COR-L47 (cell line): ENCODE measurements at places on chromosomes 2 and 18.

- DNase-seq, result no peak
These were observed 238.4 kb downstream of the ZNF521 start for GRCh38 chr18:25113566-25113965.

DNA sequence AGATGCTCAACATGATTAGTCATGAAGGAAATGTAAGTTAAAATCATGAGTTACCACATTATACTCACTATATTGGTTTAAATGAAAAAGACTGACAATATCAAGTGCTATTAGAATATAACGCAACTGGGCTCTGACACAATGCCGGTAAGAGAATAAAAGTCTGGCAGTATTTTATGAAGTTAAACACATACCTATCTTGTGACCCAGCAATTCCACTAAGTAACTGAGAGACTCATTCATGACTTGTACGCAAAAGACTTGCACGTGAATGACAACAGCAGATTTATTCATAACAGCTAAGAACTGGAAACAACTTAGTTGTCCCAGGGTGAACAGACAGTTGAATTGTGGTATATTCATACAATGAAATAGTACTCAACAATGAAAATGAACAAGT, 342.1 kb downstream of the SLC4A3 start:
- DNase-seq, result no peak

DNA sequence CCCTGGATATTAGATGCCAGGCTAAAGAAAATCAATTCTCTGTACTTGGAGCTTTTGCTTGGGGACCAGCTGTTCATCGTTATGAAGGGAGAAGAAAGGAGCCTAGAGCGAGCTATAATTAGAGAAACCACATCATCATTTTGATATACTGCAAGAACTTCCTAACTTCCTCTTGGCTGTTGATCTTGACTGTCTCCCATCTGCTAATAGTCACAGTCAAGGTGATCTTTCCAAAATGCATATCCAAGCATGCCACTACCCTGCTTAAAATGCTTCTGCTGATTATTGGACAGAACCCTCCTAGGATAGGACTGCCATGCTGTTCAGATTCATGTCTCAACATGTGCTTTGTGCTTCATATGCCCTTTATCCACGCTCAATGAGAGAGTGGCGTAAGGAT, 54.8 kb downstream of the RAPGEF4 start:
- DNase-seq, result no peak

DNA sequence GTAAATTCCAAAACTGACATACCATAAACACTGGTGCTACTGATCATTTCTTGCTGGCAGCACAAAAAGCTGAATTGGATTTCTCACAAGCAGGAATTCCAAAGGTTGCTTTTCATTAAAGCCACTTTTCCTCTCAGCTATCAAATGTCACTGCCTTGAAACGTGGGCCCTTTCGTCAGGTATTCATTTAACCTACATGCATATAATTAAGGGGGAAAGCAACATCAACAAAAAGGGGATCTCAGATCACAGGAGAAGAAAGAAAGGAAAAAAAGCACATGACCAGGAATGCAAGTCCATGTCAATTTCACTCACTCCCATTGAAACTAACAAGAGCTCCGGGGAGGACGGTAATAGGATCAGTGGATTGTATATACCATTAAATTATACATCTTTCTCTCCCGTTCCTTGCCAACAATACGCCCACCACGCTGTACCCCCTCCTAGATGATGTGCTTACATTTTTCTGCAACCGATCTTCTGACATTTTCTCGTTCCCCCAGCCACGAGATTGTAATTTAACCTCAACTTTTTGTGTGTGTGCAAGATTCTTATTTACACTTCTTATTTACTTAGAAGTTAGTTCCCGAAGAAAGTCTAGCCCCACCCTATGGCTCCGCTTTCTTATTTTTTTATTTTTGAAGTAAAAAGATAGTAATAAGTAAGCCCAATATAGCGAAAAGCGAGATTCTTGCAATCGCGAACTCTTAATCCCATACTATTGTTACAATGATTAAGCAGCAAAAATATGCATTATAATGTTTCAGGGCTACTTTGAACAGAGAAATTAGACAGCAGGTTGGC, 725 bp downstream of the FIGN start:
- DNase-seq, result peak; percentile 49

DNA sequence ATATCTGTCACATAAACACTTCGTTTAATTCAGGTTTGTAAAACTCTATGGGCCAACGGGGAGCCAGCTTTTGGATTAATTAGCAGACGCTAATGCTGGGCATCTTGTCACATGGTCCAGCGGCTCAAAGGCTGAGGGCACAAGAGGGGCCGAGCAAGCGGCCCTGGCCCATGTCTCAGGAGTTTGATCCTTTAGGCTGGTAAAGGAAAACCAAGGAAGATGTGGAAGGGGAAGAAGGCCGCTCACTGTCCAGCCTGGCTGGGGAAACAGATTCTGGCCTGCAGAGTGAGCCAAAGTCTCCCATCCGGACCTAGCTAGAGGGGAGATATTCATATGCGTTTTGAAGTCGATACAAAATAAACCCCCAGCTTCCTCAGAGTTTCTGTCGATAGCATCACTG, 248.6 kb upstream of the SIX2 start:
- no peak for DNase-seq

- DNase-seq, result no peak
These were observed 81.6 kb downstream of the PXDN start for GRCh38 chr2:1662606-1663180.

GRCh38 chr18:62048279-62048678, 138.6 kb downstream of the PIGN start:
- DNase-seq, result no peak

DNA sequence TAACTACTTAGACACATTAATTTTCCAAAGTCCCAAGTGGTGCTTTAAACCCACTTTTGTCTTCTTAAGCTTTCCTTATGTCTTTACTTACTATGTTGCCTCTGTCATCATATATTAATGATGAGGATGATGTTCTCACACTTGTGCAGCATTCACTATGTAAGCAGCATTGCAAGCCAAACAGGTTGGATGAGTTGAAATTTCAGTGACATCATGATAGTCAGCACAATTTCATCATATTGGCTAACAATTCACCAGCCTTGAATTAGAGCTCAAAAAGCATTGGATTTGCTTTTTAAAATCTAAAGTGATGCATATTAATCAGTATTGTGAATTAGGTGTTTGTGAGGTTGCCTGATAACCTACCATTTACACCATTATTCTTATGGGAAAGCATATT, 7.7 kb downstream of the APLF start:
- no peak for DNase-seq

- DNase-seq, result no peak
These were observed 83.1 kb downstream of the EFEMP1 start for GRCh38 chr2:55840460-55840859.

DNA sequence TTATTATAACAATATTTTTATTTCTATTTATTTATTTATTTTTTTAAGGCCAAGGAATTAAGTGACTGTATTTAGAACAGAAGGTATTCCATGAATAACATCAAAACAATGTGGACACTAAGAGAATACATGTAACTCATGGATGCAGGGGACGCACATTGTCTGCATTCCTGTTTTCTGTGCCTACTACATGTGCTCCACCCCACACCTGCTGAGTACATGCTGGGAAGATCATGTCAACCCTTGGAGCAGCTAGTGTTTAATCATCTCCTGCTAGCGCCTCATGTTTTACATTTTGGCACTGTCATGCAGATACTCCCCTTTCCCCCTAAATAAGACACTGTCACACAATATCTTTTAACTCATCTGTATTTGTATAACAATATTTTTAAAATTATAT, 29.3 kb downstream of the DPYSL5 start:
- DNase-seq, result peak; percentile 19

DNA sequence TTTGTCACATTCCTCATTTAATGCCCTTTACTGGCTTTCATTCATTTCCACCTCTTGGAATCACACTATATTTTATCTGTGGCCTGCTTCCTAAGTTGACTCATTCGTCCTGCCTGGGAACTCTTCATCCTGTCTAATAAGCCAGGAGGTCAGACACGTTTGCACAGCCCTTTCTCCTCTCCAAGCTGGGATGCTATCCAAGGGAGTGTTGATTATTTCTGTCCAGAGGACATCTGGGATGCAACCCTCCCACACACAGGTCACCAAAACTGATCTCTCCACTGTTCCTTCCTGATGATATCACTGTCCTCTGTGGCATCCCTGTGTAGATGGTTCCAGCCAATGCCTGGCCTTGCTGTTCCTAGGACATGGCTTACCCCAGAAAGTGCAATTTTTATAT, 79.8 kb upstream of the NOSTRIN start:
- no peak for DNase-seq
